NCI-H187 (cell line): ENCODE measurements at places on chromosomes 7 and 10.
A peak's percentile ranks its signal among the peaks of the same experiment; 100 is the strongest.

DNA sequence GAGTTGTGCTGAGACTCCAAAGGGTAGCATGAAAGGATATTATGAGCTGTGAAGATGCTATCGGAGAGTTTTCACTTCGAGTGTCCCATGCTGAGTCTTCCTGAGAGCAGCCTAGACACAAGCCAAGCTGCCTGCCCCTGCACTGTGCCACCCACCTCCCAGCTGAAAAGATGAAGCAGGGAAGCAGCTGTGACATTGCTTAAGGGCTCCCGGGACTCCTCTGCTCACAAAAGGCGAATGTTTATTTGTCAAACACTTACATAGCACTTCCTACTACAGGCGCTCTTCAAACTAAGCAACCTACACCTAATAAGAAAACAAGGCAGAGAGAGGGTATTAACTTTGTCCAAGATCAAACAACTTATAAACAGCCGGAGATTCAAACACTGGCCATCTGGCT is 95.6 kb downstream of the OSBPL3 start:
- DNase-seq = no peak

DNA sequence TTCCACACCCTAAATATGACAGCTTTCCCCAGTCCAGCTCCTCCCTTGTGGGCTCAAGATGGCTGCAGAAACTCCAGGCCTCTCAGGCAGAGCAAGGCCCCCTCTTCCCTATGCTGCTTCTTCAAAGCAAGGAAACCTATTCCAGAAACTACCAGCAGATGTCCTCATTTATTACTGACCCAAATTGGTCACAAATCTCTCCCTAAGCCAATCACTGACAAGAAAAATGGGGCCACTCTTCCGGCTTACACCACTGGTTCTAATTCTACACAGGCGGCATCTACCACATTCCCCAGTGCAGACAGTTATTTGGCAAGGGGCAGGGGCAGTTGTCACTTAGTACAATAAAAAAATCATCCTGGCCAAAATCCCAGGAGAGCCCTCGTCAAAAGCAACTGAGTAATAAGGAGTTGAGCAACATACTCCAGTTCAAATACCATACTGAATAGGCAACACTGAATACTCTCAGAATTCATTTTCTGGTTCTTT is 150.4 kb downstream of the SFMBT2 start:
- no peak for DNase-seq

DNA sequence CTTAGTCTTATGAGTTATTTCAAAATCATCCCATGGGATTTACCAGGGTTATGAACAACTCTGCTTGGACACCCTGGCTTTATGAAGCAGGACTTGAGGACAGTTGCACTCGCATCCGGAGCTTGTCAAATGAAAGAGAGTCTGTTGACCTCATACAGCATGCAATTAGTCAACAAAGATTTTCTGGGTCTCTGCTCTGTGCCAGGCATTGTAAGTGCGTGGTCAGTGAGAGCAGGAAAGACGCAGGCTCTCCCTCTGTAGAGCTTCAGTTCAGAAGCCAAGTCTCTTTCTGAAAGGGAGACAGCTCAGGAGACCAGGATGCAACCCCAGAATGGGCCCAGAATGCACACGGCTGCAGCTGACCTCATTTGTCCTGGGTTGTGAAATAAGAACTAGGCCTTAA is 45.5 kb upstream of the DMBT1 start:
- no peak for DNase-seq

DNA sequence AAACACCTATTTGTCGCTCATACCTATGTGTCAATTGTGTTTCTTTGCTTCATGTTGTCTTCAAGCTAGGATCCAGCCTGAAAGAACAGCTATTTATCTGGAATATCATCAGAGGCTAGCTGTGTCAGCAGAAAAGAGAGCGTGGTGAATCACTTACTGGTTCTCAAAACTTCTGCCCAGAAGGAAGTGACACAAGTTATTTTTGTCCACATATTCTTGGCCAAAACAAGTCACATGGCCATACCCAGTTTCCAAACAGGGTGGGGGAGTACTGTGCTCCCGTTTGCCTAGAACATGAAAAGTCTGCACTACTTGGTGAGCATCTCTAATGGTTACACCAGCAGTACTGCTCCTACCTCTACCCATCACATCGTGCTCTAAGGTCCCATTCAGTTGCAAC is 160.9 kb upstream of the CSTF2T start:
- no peak for DNase-seq

DNA sequence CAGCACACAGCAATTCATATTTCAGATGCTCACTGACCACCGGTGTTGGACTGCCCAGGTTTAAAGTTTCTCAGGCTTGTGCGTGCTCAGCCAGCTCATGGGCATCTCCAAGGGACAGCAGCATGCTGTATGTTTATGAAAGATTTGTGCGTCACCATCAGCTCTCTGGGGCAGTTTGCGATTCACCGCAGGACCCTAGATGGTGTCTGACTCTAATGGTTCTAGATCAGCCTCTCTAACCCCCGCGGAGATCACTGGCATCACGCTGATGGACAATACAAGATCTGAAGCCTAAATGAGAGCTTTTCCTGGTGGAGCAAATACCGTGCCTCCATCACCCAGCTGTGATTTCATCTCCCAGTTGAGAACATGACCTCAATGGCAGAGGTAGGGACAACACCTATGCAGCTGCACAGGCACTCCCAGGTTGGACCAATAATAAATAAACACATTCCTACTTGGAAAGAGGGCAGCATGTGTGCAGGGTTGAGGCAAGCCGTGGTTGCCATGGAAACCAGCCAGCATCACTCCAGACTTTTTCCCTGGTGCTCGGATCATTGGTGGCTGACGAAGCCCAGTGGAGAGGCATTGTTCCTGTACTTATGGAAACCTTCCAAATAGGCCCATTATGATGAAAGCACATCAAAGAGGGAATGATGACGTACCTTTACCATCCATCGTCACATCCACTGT is 253.6 kb downstream of the KCNMA1 start:
- DNase-seq = no peak

DNA sequence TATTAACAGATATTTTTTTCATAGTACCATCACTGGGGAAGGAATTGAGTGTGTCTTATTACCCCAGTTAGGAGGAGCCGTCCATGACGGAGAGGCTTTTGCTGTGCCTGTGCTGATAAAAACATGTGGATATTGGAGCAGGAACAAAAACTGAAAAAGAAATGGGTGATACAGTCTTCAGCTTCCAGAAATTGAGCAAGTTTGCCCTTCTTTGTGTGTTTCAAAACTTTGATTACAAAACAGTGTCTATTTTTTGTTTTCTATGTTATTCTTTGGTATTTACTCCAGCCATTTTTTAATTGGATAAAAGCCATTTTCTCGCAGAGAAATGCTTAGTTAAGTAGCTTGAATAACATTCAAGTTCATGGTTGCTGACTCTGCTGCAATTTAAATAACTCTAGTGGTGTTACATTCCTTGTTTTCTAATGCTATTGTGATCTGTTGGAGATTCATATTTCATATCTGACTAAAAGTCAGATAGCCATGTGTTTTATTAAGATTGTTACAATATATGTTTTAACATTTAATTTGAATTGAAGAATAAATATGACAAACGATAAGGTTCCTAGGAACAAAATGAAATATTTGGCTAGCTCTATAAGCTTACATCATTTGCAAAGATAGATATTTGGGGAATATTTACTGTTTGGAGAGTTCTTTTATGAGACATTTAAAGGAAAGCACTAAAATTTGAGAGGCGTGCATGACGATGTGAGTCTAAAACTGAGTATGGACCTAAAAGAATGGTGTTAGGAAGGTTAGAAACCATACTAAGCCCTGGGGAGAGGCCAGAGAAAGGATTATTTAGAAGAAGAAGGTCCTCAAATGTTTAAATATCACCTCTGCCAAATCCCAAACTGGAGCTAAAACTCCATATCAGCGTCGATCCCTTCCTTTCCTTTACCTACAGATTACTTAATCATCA is 747.3 kb upstream of the CELF2 start:
- DNase-seq = no peak

- DNase-seq = no peak
These were observed 593 bp upstream of the CUX1 start for GRCh38 chr7:101816595-101817470.

DNA sequence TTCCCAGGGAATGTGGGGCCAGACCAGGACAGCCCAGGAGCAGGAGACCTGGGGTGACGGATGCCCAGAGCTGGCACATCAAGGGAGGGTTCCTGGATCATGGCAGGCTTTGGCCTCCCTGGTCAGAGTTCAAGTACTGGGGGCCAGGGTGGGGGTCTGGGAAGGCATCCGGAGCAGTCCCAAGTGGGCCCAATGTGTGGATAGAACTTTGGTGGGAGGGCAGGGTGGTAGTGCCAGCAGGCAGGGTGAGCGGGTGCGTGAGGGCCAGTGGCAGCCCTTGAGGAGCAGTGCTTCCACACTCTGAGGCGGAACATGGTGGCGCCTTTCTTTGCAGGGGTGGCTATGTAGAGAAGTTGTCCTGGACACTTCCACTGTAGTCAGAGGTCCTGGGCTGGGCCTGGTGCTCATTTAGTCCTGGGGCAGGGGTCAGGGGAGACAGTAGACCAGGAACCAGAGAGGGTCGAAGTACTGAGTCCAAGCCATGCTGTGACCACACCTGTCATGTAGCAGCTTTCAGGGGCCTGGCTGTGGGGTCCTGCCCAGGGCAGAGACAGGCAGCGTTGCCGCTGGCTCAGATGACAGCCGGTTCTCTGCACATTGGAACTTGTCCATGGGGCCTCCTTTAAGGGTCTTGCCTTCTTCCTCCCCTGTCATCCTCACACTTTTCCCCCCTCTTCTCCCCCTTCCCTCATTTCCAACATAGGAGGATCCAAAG is 22.2 kb upstream of the CSGALNACT2 start:
- DNase-seq = no peak

- DNase-seq = no peak
These were observed 139.3 kb downstream of the MBL2 start for GRCh38 chr10:52633266-52633665.

DNA sequence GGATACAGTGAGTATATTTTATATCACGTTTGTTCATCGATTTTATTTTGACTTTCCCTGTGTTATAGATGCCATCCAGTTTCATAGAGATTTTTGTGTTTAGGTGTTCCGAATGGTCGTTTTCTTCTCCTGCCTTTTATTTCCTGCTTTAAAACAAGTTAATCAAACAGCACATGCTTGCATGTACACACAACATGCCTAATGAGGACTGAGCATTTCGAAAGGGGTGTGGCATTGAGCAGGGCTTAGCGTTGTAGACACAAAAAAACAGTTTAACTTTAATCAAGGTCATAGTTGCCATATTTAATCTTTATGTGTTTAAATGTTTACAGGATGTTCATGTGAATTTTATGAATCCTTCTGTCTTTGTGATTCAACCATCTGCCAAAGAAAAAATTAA is 430.5 kb upstream of the GALNT17 start:
- DNase-seq = no peak

DNA sequence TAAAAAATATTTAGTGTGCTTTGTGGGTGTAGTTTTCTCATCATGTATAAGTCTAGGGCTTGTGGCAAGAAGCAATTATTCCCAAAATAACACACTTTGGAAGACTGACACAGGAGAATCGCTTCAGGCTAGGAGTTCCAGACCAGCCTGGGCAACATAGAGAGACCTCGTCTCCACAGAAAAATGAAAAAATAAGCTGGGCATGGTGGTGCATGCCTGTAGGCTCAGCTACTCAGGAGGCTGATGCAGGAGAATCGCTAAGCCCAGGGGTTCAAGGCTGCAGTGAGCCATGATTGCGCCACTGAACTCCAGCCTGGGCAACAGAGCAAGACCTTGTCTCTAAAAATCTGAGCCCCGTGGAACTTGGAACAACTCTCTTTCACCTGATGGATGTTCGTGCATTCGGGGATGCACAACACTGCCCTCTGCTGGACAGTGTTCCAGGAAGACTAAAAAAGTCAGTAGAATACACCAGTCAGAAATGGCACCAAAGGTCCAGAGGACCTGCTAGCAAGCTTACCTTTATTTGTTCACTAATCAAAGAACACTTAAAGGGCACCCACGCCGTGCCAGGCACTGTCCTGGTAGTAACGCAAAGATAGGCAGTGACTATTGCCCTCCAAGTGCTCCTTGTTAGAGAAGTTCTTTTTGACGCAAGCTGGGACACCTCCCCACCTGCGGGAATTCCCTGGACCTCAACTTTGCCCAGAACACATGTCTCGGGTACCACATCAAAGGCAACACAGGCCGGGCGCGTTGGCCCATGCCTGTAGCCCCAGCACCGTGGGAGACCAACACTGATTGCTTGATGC is 81.9 kb upstream of the CALN1 start:
- peak; percentile 55 for DNase-seq

DNA sequence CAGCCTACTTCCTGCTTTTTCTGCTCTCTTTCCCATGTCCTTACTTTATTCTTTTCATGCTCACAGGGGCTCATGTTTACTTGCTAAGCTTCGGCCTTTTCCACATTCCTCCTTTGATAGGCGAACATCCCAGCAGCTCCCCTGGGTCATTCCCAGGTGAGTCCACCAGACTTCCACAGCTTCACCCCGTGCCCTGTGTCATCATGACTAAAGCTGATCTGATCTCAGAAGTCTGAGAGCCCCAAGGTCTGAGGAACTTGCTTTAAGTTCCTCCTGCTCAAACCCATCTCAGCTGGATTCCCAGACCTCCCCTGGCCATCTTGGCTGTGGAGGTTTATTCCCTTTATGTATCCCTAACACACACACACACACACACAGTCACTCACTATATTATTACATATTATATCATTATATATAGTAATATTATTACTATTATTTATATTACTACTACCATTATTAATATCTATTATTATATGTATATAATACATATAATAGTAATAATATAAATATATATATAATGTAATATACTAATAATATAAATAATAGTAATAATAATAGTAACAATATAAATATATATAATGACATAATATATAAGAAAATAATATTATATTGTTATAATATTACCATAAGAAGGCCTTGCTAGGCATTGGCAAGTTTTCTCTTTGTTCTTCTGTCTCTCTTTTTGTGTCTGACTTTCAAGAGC is 295.9 kb downstream of the PTEN start:
- DNase-seq = no peak

DNA sequence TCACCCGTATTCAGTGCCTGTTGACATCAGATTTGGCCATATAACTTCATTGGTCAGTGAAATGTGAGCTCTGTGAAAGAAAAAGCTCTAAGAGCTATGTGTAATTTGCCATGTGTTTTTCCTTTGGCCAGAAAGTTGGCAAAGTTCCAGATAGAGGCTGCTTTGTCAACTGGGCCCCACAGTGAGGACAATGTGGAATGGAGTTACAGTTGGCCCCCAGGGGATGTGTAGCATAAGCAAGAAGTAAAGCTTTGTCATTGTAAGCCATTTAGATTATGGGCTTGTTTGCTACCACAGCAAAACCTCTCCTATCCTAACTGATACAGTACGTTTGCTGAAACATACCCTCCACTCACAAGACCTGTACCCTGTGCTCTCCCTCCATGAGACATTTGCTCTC is 119.1 kb upstream of the HABP2 start:
- DNase-seq = no peak

GRCh38 chr7:8261711-8262695 is at the start of gene ICA1:
ICA1 (minus strand) TSS chr7:8262167; CDS start chr7:8235926, 26,241 bp downstream.
- peak; percentile 66 for DNase-seq

DNA sequence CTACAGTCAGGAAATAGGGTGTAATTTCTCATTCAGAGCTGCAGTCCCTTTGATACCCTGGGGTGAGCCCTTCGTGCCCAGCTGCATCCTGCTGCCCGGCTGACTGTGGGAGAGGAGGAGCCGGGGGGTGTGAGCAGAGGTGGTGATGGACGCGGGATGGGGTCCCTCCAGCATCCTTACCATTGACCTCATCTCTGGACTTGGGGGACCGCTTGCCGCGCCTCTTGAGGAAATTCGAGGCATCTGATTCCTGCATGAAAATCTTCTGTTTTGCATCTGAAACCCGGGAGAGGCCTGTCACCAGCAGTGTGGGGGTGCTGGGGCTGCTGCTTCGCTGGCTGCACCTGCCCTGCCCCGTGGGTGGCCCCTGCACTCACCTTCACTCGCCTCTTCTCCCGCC is 816 bp downstream of the UCMA start:
- DNase-seq = no peak

GRCh38 chr7:504221-505111 is 15.2 kb downstream of the PDGFA start:
- DNase-seq = no peak
